ENCODE measurements at places on chromosomes 16 and 17. TPM values are rescaled to one million over a fixed set of nuclear protein-coding genes. Genes with fewer than 3 reads are reported as not detected.

Gene ATF7IP2
- 5.0 TPM for total RNA-seq

Gene NPEPPS
- 142 TPM for total RNA-seq

Gene IGF2BP1
- 0.44 TPM for total RNA-seq

Gene MTSS2
- 15.6 TPM for total RNA-seq

Gene ITGAD
- total RNA-seq: not detected
